ENCODE measurements at places on chromosomes 5 and 9. TPM values are rescaled to one million over a fixed set of nuclear protein-coding genes. Genes with fewer than 3 reads are reported as not detected.

DMRTA1 gene
- 3.3 TPM for total RNA-seq

SUSD3 gene
- 6.2 TPM for total RNA-seq

PCDHA6 gene
- 6.5 TPM for total RNA-seq

ZNG1E gene
- 27.6 TPM for total RNA-seq

- H3K27me3 ChIP-seq = no peaks in the 10 kb centered on the region
- no peaks in the 10 kb centered on the region for H3K4me1 ChIP-seq
- H3K36me3 ChIP-seq = no peaks in the 10 kb centered on the region
- no peak overlapping the region for H3K4me3 ChIP-seq
- no peak for DNase-seq
These were observed 118.7 kb upstream of the NEK6 start for GRCh38 chr9:124139001-124139400.

- no peak overlapping the region for H3K27ac ChIP-seq
- H3K36me3 ChIP-seq = no peaks in the 10 kb centered on the region
- DNase-seq = no peak
- no peaks in the 10 kb centered on the region for H3K27me3 ChIP-seq
- no peak overlapping the region for H3K4me3 ChIP-seq
These were observed 9.0 kb upstream of the MYOZ3 start for GRCh38 chr5:150651924-150652671.

DNA sequence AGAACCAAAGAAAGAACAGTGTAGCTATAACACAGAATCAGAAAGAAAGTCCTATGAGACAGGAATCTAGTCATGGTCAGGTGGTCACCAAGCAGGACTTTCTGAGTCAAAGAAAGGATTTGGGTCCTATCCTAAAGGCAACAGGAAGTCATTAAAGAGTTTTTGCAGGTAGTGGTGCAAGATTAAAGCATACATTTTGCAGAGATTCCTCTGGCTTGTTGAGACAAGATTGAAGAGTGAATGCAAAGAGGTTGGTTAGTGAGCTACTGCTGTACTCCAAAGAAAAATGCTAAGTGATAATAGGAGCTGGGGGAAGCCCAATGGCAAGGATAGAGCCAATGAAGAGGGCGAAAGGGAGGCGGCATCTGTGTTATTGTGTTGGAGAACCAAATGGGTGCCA lies 300.5 kb upstream of the KIF2A start:
- H3K27ac ChIP-seq = no peak overlapping the region
- no peaks in the 10 kb centered on the region for H3K36me3 ChIP-seq
- H3K4me1 ChIP-seq = no peaks in the 10 kb centered on the region
- no peak overlapping the region for H3K4me3 ChIP-seq
- no peak for DNase-seq

DNA sequence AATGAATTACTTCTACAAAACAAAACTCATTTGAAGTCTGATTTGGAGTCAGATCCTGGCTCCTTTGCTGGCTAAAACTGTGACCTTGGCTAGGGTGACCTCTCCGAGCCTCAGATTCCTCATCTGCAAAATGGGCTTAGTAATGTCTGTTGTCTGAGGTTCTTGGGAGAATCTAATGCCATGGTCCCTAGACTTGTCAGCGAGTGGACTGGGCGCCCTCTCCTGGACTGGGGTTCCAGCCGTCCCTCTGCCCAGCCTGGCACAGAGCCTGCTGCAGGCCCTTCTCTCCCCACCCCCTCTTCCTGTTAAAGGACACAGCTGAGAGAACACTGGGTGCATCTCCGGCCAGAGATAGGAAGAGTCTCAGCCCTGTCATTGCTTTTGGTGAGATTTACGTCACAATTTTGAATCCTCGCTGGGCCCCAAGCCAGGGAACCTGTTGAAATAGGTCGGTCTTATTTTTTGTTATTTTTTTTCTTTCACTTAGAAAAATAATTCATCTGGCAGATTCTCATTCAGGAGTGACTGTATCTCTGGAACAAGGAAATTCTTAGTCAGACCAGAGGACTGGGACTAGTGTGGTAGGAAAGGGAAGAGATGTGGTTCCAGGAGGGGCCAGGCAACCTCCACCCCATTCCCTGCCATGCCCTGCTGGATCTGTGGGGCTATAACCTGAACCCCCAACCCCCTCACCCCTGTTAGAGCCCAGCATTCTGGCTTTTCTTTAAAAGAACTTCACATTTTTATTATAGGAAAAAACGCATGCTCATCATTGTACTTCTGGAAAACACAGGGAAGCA lies 48.2 kb upstream of the RPL26L1 start:
- no peak for DNase-seq
- peaks cover 8% of the 10 kb centered on the region for H3K4me1 ChIP-seq
- no peaks in the 10 kb centered on the region for H3K27me3 ChIP-seq

GRCh38 chr5:41721516-41721915 lies 148.7 kb downstream of the OXCT1 start:
- H3K4me1 ChIP-seq = no peaks in the 10 kb centered on the region
- no peak overlapping the region for H3K4me3 ChIP-seq
- no peak overlapping the region for H3K27ac ChIP-seq
- DNase-seq = no peak

- H3K27me3 ChIP-seq = no peaks in the 10 kb centered on the region
- H3K4me1 ChIP-seq = no peaks in the 10 kb centered on the region
- no peak overlapping the region for H3K27ac ChIP-seq
- no peak for DNase-seq
- H3K36me3 ChIP-seq = peaks cover 9% of the 10 kb centered on the region
- no peak overlapping the region for H3K4me3 ChIP-seq
These were observed 84.6 kb downstream of the VCAN start for GRCh38 chr5:83556190-83556589.

GRCh38 chr5:160925281-160925680 lies 73.3 kb upstream of the ATP10B start:
- no peak for DNase-seq
- H3K27me3 ChIP-seq = no peaks in the 10 kb centered on the region
- no peak overlapping the region for H3K4me3 ChIP-seq
